ENCODE measurements at places on chromosomes 2 and 18.

GRCh38 chr2:198127627-198128026, 323.2 kb downstream of the PLCL1 start:
- peak; percentile 16 for DNase-seq

DNA sequence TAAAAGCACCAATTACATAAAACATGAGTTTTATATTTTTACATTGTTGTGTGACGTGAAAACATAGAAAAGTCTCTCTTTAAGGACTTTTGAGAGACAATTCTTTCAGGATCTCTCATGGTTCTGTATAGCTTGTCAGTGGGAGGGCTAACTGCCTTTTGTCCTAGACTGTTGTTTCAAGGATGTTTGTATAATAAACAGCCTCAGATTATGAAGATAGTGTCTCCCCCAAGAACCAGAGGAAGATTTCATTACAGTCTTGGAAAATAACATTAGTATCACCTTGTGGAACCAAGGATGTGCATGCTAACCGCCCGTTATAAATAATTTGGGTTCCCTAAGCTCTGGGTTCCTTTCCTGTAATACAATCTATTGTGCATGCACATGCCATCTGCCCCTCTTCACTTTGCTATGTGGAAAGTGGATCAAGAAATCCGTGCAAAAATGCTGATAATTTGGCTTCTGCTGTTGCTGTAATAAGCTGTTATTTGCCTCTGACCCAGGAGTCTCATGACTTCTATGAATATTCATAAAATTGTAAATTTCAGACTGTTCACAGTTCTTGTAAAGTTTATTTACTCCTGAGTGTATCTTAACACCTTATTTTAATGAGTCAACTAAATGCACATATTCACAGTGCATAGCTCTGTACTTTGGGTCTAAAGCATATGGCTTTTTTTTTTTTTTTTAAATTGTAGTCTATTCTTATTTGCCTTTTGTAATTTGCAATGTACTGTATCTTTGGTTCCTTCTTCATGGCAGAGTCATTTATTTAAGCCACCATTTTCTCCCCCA, 265.5 kb downstream of the PTH2R start:
- no peak for DNase-seq

GRCh38 chr2:207180741-207181140, 15.0 kb upstream of the KLF7 start:
- DNase-seq: no peak

DNA sequence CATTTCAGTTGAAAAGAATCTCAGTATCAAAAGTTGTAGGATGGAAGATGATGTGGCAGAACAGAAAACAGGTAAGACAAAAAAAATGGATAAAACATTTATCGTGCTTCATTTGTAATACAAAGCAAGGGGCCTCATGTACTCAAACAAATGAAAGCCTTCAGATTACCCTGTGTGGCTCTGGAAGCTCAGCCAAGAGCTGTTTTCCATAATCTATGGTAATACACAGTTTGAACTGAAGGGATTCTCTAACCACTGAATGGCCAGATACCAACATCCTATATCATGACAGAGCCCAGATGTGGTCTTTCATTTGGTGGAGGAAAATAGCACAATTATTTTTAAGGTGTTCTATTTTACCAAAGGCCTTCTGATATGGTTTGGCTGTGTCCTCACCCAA, 272.1 kb upstream of the RND3 start:
- DNase-seq: no peak

DNA sequence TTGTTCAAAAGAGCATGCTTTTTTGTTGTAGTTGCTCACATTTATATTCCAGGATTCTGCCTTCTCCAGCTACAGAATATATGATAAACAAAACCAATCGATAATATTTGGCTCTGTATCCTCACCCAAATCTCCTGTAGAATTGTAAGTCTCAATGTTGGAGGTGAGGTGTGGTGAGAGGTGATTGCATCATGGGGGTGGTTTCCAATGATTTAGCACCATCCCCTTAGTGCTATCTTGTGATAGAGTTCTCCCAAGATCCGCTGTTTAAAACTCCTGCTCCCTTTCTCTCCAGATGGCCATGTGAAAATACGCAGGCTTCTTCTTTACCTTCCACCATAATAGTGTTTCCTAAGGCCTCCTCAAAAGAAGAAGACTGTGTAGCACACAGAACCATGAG, 98.7 kb upstream of the SCN7A start:
- DNase-seq: no peak

- no peak for DNase-seq
These were observed 24.7 kb upstream of the ALLC start for GRCh38 chr2:3633089-3633981.

DNA sequence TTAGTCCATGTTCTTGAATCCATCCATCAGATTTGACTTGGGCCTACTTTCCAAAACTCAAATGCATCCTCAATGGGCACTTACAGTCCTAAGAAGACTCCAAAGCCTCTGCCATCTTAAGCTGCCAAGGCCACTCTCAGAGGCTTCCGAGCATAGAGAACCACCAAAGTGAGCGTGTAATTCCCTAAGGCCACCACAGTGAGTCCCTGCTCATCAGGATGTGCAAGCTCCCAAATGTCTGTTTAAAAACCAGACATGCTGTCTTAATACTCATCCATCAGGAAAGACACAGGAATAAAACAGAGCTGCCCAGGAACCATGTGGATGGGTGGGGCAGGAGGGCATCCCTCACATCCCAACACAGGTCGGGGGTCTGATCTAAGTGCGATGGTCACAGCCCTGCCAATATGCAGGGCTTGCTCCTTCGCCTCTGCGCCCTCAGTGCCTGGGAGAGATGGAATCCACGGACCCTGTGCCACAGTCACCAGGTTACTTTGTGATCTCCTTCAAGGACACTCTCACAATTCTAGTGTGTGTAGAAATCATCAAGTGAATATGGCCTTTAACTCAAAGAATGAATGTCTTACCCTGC, 80.4 kb downstream of the POLR1A start:
- DNase-seq: no peak

- no peak for DNase-seq
These were observed 782.3 kb downstream of the ERBB4 start for GRCh38 chr2:211756266-211756665.

GRCh38 chr18:23196119-23197007, 61.1 kb downstream of the CABLES1 start:
- DNase-seq: peak; percentile 64

- DNase-seq: no peak
These were observed 26.5 kb upstream of the KANSL1L start for GRCh38 chr2:210197720-210198119.

DNA sequence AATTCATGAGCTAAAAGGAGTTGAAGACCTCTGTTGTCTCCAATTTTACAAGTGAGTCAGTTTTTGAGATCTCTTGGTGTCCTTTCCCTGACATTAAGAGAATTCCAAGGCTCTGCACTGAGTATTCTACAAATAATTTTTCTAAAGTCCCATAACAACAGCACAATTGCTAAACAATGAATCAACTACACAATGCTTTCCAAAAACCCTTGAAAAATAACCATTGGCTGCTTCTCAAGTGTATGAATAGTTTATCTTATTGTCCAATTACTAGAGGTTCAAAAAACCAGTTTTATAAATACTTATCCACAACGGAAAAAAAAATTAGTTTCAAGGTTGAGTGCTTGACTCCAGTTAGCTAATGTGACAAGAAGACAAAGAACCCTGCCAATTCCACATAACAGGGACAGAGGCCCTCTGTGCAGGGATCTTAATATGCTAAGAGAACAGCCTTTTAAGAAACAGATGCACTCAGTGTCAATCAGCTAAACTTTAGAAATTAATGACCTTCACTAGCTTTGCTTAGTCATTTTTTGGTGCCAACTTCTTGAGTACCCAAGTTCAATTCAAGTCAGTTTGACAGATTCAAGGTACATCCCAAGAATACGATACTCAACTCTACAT, 266.6 kb upstream of the CYP26B1 start:
- DNase-seq: no peak
